ENCODE measurements at places on chromosomes 6 and 20.

- no peak for DNase-seq
Observed at GRCh38 chr6:64890609-64891008, 816.4 kb downstream of the EYS start.

- DNase-seq = no peak
Observed at GRCh38 chr20:21395051-21395665, 2.2 kb downstream of the NKX2-4 start.

DNA sequence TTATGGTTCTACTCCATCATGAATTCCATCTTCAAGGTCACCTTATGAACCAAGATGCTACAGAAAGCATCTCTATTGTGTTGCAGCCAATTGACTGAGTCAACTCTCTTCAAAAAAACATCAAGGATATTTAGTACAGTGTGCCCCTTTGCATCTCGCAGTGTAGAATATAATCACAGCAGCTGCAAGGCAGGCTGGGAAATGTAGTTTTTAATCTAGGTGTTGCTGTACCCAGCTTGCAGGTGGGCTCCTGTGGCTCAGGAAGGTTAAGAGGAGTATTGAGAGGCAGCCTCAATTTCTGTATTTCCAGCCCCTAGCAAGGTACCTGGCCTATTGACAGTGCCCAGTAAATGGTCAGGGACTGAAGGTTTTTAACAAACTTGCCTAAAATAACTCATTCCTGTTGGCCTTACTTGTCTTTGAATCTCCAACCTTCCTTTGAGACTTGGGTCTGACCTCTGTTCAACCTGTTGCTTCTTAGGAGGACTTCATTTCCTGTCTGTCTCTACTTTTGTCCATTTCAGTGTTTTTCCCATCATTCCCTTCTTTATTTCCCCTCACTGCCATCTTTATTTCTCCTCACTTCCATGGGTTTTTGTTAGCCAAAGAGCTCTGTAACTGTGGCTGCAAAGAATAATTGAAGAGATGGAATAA is 150.5 kb downstream of the DNAH8 start:
- DNase-seq = no peak

GRCh38 chr20:49516916-49517804 is 34.7 kb upstream of the KCNB1 start:
- DNase-seq = no peak

DNA sequence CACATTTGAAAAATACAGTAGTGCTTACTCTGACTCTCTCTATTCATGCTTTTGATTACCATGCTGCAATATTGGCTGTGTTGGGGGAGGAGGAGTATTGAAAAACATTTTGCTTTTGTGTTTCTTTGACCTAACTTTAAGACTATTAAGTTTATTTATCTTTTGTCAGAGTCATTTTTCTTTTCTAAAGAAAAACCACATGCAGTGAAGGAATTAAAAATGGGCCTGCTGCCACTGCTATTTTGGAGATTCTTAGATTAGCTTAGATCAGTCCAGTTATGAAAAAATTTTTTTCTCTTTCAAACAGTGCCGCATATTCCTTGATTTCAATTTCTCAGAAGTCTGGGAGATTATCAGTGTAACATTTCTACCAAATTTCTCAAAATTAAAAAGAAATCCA is 36.1 kb downstream of the BCKDHB start:
- no peak for DNase-seq

- DNase-seq = no peak
Observed at GRCh38 chr20:15201602-15202001, 864.2 kb upstream of the FLRT3 start.

DNA sequence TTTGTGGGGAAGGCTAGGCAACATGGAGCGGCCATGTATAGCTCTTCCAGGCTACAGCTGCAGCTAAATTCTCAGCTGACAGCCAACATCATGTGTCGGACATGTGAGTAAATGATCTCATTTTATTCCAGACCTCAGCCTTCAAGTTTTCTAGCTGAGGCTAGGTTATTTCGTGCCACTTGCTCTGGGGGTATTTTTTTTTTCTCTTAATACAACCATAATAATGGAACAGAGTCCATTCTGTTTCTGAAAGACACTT is 573.5 kb downstream of the CD109 start:
- DNase-seq = no peak

DNA sequence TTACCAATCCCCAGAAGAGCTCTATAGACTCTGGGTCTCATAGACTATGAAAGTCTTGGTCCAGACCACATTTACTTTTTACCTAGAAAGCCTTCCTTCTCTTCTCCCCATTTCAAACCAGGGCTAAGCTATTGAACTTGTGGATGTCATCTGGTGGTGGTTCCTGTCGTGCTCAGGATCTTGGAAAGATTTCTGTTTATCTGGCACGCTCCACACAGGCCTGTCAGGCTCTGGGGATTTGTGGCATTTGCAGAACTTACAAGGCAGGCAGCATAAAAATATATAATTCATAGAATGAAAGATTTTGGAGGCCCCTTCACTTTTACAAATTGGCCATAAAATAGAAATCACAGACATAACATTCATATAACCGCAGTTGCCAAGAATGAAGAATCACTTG is 188.1 kb downstream of the UST start:
- no peak for DNase-seq

- peak; percentile 33 for DNase-seq
Observed at GRCh38 chr20:37384683-37385174, 38.8 kb downstream of the SRC start.

DNA sequence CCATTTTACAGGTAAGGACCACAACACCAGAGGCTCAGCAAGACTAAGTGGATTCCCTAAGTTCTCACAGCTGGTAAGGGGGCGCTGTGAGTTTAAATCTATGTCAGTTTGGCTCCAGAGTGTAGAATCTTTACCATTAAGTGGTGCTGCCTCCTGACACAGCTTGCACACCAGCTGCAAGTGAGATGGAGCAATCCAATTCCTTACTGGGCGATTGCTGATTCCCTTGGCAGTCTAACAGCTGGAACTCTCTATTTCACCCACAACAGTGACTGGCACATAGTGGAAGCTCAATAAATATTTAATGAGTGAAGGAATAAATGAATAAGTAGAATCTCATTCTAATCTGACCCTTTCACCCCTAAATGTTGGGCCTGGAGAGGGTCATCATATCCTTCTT is 176.7 kb downstream of the CLIC5 start:
- no peak for DNase-seq

DNA sequence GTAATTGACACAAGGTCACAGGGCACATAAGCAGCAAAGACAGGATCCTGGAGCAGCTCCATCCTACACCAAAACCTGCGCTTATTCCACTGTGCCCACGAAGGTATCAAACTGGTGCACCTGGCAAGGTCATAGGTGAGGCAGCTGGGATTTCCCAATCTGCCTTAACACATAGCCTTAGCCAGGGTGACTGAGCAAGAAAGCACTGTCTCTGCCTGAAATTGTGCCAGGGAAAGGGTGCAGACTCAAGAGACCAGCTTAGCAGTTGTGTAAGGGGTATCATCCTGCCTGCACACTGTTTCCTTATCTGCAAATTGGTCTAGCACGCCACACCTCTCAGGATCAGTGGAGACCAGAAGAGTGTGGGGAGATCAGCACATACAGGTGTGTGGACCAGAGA is 82.8 kb downstream of the MAFB start:
- no peak for DNase-seq

DNA sequence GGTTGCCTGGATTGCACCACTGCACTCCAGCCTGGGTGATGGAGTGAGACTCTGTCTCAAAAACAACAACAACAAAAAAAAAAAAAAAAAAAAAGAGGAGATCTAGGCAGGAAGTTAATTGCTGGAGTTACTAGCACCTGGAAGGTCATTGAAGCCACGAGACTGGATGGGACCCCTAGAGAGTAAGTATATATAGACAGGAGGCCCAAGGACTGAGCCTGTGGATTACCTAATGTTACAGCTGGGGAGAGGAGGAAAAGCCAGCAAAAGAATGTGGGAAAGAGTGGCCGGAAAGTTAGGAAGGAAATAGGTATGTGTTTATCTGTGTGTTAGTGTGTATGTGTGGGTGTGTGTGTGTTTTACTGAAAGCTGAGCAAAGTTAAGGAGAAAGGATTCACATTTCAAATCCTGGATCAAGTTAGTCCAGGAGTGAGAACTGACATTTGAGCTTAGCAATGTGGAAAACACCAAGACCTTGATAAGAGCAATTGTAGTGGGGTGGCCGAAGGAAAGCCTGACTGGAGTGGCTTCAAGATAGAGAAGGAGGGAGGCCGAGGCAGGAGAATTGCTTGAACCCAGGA is 38.4 kb downstream of the ANKRD6 start:
- DNase-seq = no peak

DNA sequence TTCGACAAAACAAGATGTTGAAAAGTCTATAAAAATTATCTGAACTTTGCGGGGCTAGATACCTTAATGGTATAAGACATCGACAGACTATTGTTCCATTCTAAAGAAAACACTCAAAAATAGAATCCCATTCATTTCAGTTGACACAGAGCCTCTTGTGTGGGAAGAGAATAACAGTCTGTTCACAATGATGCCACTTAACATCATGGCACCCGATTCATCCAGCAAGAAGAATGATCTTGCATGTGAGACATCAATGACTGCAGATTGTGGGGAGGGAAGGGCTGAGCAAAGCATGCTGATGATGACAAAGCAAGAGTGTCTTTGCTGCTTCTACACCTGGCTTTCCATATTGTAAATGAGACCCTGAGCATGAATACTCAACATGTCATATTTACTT is 49.7 kb upstream of the ARMH2 start:
- no peak for DNase-seq

GRCh38 chr20:52731093-52731492 is 241.1 kb upstream of the TSHZ2 start:
- DNase-seq = no peak

DNA sequence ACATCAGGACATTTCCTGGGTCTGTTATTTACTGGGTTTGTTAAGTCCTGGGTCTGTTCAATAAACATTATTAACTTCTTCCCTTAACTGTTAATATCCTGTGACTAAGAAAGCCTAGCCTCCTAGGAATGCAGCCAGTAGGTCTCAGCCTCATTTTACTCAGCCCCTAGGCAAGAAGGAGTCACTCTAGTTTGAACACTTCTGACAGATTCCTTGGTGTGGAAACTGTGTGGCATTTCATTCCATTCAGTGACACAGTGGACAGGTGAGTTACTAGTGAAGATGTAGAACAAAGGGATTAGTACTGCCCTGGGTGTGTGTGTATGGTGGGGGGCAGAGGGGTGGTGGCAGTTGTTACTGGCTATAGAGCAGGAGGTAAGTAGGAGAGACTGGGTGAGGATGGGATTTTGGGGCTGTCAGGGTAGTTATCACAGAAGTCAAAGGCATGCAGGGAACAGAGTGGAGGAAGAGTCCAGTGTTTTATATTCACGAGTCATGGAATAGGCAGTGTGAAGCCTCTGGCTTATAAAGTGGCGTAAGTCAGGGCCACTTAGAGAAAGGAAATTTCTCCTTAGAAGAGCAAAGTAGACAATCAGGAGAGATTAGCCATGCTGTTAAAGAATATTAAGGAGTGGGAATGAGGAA is 28.4 kb downstream of the RNF182 start:
- no peak for DNase-seq

DNA sequence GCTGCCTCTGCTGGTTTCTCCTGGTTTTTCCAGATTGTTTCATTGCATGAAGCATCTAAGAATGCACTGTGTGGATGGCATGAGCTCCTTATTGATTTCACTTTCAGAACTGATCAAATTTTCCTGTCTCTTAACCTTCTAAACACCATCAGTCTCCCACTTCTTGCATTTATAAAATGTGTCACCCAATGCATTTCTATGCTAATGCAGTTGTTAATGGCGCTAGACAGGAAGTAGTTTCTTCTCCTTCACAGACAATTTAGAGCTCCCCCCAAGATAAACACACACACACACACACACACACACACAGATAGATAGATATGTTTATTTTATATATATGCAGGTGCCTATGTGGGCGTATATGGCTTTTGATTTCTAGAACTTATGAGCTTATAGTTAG is 45.6 kb upstream of the FOXA2 start:
- DNase-seq = no peak

DNA sequence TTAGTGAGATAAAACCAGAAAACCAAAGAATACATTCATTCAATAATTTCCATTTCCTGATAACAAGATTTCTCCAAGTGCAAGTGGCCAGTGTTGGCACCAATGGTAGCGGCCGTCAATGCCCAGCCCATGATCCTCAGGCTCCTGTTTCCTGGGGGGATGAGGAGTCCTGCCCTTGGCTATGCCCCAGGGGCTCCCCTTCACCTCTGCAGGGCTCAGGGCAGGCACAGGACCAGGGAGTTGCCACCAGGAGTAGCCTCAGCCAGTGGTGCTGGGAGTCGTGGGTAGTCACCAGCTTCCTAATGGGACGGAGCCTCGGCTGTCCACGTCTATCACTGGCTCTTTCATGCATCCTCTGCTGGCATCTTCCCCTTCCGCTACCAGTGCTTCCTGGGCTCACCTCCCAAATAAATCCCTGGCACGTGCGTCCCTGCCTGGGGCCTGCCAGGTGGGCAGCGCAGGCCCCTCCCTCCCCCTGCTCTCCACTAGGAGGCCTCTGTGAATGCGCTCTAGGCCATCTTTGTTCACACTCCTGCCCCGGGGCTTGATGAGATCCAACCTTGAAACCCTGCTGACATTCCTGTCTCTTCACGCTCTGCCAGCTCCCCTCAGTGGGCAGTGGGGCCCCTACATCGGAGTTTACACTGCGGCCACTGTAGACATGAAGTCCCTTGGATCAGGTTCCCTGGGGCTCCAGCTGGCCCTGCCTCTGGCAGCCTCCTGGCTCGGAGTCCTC is 215.7 kb downstream of the SYNDIG1 start:
- no peak for DNase-seq

GRCh38 chr6:72861059-72861458 is 239.2 kb downstream of the KCNQ5 start:
- no peak for DNase-seq

DNA sequence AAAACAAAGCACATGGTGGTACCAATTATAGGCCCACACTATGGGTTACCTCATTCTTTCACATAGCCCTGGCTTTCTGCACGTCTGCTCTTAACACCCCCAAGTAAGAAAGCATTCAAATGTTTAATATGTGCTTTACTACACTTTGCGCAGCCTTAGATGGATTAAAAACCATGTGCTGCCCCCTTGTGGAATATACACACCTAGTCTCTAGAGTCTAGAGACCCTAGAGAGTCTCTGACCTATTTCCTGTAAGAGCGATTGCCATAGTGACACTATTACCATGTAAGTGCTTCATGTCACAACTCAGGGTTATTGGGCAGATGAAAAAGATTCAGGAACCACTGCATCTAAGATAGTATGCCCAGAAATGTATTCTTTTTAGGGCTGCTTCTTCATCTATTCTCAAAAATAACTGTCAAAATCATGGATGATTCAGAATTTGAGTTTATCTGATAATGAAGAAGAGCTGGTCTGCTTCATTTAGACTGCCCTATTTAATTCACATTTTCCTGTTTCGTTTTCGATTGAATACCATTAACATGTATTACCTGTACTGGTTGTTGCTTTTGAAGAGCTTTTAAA is 186.3 kb downstream of the ADGB start:
- DNase-seq = no peak

DNA sequence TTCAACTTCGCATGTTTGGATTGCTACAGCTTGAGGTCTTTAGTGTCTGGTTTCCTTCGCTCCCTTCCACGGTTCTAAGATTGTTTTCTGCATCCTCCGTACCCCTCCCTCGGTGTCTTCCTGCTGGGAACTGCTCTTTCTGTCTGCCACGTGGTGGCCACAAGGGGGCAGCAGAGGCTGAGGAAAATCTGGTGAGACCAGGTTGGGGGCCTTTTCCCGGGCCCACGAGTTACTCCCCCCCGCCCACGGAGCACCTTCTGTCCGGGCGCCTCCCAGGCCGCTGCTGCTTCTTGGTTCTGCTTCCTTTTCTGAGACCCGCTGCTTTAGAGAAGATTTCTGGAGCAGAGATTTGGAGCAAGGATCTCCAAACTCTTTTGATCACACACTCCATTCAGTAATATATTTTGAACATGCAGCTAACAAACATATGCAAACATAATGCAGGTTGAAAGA is 21.1 kb upstream of the NOTCH4 start:
- peak; percentile 59 for DNase-seq

- no peak for DNase-seq
Observed at GRCh38 chr6:124661097-124661661, 301.1 kb upstream of the RNF217 start.

Data from activated CD8-positive, alpha-beta memory T cell treated with anti-CD3 and anti-CD28 coated beads for 1 hour (primary cell).